ENCODE measurements at places on chromosomes 2 and 18.

DNA sequence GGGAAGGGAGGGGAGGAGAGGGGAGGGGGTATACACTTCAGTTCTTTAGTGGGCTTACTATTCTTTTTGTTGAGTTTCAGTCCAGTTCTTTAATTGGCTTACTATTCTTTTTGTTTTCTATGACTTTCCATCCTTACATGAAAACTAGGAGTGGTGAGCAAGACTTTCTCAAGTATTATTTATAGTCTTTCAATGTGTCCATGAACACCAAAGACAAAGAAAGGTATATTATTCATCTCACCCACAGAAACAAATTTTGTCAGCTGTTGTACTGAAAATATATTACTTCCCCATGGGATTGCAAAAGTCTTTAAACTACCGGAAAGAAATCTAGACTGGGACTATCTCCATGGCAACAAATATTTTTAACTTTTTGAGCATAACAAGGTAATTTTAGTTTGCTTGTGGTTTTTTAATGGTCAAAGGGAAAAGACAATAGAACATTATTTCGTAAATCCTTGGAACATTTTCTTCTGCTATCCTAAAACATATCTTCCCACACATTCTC, 17.6 kb downstream of the ADAM17 start:
- DNase-seq, result no peak

GRCh38 chr2:60872510-60872928, 8.9 kb upstream of the REL start:
- no peak for DNase-seq

DNA sequence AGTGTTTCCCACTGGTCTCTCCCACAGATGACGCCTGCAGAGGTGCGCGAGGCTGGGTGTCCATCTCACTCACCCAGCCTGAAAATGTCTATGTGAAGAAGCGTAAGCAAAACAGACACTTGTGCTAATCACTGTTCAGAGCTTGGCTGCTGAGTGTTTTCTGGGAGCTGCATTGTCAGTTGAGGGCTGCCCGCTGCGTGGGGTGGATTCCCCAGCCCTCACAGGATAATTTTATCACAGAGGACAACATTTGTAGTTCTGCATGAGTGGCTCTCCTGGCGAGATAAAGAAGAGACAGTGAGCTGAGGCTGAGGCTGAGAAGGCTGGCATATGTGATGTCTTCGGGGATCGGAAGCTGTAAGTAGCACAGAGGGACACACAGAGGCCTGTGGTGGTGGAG, 16.2 kb upstream of the CAPN13 start:
- no peak for DNase-seq

DNA sequence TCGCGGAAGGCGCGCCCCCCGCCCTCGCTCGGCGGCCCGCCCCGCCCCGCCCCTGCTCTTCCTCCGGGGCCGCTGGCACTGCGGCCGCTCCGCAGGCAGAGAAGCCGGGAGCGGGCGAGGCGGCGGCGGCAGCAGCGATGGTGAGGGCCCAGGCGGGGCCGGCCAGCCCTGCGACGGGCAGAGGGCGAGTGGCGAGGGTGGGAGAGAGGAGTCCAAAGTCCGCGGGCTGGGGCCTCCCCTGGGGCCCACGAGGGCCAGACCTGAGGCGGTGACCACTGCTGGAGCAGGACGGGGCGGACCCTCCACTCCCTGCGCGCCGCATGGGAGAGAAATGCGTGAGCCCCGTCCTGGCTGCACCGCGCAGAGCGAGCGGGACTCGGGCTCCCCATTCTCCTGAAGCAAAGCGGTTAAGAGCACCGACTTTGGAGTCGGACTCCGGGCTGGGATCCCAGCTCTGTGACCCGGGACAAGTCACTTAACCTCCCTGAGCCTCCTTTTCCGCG, at the start of gene VAMP5:
VAMP5 (plus strand) TSS at position 78 of the 503 bp plus-strand sequence; CDS start at position 138, 60 bp downstream.
- DNase-seq, result no peak

DNA sequence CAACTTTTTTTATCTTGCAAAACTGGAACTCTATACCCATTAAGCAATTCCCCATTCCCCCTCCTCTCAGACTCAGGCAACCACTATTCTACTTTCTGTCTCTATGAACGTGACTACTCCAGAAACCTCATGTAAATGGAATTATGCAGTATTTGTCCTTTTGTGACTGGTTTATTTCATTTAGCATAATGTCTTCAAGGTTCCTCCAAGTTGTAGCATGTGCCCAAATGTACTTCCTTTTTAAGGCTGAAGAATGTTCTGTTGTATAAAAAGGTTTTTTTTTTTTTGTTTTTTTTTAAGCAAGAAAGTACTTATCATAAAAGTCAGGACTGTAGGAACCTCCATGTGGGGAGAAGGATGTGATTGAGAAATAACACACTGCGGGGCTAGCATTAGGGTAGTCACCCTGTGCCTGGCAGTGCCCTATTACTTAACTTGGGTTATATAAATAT, 262.9 kb upstream of the FBXO11 start:
- DNase-seq, result no peak

DNA sequence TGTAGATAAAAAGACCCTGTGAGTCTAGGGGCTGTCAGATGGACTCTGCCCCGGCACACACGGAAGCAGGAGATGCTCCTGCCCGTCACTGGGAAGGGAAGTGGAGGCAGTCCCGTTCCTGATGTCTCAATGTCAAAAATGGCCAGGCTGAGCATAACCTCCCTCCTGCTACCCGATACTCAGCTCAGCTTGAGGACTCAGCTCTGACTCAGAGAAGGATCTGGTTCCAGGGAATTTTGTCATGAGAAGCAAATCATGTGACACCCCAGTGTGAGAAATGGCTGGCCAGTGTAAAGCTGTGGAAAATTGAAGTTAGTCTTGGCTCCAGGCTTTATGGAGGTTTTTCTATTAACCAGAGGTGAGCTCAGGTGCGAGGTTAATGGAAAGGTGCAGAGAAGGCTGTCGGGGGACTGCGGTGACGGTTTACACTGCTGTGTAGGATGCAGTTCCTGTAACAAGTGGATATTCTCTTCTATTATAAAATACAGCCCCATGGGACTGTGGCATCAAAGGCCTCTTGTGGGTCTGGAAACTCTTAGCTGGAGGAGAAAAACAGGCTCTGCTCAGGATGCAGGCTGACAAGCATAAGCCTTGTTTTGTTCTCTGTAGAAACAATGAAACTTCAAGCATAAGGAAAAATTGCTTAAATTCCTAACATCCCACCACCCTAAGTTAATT, 24.7 kb upstream of the AGAP1 start:
- no peak for DNase-seq

DNA sequence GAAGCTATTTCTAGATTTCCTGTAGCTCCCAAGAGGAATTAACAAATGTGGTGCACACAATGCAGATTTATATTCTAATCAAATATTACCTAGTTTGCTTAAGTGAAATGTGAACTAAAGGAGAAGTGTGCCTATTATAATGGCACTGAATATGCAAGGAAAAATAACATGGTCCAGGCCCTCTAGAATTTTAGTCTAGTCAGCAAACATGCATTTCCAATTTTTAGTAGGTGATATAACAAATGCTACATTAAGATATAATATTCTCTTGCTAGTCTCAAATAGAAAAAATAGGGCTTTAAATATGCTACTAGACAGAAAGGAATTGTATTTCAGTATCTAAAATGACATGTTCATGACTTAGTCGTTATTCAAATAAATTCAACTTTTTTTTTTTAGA, 689.5 kb downstream of the TMEM182 start:
- DNase-seq, result no peak

- no peak for DNase-seq
These were observed 10.7 kb downstream of the USP34 start for GRCh38 chr2:61460163-61460562.

DNA sequence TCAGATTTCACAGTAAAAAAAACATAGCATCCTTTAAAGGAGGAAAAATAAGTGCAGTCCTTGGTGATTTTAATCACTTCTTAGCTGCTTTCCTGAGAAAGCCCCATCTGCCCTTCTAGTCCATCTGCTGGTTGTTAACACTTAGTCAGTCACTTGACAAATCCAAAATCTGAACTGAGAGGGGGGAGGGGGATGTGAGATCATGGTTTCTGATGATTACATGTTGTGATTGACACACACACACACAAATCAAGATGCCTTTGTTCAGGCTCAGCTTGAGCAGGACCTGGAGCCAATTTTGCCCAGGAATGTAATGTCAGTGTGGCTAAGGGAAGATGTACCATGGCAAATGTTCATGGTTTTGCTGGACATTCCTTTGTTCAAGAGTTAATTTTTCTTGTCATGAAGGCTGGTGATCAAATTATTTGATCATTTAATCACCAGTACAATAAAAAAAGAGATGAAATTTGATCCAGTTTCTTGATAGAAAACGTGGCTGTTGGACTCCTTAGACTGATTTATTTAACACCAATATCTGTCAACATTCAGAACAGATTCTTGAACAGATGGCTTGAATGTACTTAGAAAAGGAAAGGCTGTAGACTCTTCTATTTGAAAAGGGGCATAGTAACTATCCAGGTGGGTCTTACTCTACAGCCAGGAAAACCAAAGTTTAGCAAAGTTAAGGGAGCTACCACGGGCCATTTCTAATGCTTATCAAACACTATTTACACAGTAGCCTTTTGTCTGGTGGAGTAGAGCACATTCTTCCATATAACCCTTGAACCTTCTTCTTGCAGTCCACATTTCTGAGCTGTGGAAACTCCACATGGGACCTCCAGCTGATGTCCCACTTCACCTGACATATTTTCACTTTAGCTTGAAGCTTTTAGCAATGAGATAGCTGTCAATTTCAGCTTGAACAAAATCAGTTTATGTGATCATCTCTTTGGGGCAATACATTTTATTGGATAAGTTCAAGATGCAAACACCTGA, 408.7 kb downstream of the PIK3C3 start:
- no peak for DNase-seq

- DNase-seq, result no peak
These were observed 78.5 kb downstream of the ACSL3 start for GRCh38 chr2:222939208-222939856.

GRCh38 chr2:208392300-208392699, 14.3 kb upstream of the PTH2R start:
- DNase-seq, result no peak

- DNase-seq, result no peak
These were observed 247.0 kb downstream of the ICOS start for GRCh38 chr2:204183608-204184007.

- no peak for DNase-seq
These were observed 587 bp upstream of the MTIF2 start for GRCh38 chr2:55269645-55269990.

- DNase-seq, result no peak
These were observed 59.1 kb downstream of the VSNL1 start for GRCh38 chr2:17599617-17600016.

GRCh38 chr2:136117909-136118818, at the start of gene CXCR4:
Gene CXCR4, minus strand, starts transcription at chr2:136118149. Its CDS starts 89 bp downstream, at chr2:136118060.
- DNase-seq, result peak; percentile 75

DNA sequence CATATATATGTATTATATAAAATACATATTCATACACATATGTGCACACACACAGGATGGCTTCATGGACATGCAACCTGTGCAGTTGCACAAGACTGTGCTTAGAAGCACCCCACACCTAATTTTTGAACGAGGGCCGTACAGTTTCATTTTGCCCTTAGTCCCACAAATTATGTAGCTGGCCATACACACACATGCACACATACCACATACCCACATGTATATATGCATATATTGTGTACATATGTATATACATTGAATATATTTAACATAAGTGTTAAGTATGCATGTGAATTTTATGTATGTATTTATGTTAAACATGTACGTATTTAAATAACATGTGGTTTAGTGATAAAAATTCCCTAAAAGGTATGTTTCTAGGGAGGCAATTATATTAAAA, 18.3 kb downstream of the GPATCH11 start:
- no peak for DNase-seq

DNA sequence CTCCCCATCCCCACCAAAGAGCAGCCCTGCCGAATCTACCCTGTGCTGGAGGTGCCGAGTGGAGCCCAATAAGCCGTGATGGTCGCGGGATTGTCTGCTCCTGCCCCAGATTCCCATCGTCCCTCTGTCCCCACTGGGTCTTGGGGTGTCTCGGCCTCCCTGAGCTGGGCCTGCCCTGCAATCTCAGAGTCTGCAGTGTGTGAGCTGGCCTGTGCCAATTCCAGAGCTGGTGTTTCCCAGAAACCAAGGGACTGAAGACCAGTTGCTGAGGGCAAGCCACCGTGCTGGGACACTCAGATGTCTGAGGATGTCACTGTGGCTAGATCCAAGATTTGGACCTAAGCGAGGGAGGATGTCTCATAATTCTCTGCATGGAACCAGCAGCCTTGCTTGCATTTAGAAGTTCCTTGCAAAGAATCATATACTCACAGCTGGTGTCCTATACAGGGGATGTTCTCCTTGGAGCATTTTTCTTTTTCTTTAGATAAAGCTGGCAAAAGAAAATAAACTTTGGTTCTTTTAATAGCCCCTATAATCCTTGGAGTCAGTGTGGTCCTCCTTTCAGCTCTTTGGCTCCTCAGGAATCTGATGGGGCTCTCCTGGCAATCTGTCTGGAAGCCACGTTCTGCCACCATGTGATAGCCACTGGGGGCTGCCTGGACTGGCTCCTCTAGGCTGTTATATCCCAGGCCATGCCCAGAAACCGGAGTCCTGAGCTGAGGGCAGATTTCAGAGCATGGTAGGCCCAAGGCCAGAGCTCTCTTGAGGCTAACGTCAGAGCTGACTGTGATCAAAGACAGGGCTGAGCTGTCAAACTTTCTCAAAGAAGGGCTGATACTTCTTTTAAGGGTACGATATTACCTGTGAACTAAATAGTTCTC, 140.1 kb upstream of the HAAO start:
- DNase-seq, result no peak

- no peak for DNase-seq
These were observed 150.4 kb downstream of the RAPGEF4 start for GRCh38 chr2:172885996-172886395.

DNA sequence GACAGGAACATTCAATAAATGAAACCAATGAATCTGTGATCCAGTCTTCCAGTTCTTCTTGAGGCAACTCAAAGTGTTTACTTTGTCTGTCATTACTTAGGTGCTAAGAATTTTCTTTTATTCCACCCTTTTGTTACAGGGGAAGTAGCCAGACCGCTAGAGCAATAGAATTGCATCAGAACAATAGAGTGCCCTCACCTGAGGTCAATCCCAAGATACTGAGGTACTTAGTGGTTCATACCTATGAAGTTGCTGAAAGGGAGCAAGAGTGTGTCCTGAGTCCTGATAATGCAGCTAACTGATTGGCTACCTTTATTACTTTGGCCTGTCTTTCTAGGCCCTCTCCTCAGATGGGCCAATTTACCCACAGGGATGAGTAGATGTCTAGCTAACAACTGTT, 359.4 kb upstream of the KCNH7 start:
- DNase-seq, result no peak

- DNase-seq, result no peak
These were observed 95.1 kb downstream of the LRRTM1 start for GRCh38 chr2:80209458-80209857.

- no peak for DNase-seq
These were observed 107.7 kb downstream of the LBH start for GRCh38 chr2:30339071-30339470.

GRCh38 chr18:56489893-56490292, 148.5 kb downstream of the TXNL1 start:
- DNase-seq, result no peak
